ENCODE measurements at places on chromosomes 16 and 17.

GRCh38 chr17:55273579-55274354 is 9.0 kb downstream of the HLF start:
- DNase-seq = no peak

- DNase-seq = no peak
Measured at GRCh38 chr16:53282328-53282727, 151.9 kb upstream of the RBL2 start.

GRCh38 chr17:54029986-54030385 is 207.3 kb downstream of the KIF2B start:
- DNase-seq = no peak

GRCh38 chr16:3060339-3061127 is 4.9 kb upstream of the IL32 start:
- peak; percentile 85 for DNase-seq

- no peak for DNase-seq
Measured at GRCh38 chr16:51113236-51114125, 37.6 kb downstream of the SALL1 start.

DNA sequence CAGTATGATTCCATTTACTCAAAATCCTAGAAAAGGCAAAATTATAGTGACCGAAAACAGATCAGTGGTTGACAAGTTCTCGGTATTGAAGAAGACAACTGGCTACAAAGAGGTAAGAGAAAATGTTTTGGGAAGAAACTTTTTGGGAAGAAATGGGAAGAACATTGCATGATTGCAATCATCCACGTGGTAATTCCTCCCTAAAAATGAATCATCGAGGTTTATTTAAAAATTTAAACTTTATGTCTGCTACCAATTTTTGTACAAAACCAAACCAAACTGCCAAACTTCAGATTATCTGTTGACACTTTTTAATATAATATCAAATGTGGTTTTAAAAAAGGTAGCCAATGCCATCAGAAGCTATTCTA is 8.1 kb downstream of the SMURF2 start:
- no peak for DNase-seq

DNA sequence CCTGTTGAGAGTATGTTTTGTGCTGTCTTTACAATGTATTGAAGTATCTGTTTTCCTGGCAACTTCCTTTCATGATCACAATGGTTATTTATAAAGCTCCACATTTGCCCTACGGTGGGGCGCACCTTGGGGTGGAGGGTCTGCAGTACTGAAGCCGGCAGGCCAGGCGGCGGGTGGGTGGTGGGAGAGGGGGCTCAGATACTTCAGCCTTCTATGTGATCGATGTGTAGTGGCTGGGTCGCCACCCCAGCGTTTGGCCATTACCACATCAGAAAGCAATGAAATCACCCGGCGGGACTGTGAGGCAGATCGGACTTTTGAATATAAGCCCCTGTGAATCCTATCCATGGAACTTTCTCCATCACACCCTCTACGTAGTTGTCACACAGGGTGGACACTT is 196.6 kb downstream of the FOXL1 start:
- no peak for DNase-seq

- no peak for DNase-seq
Measured at GRCh38 chr17:68133346-68134045, 98.0 kb downstream of the KPNA2 start.

DNA sequence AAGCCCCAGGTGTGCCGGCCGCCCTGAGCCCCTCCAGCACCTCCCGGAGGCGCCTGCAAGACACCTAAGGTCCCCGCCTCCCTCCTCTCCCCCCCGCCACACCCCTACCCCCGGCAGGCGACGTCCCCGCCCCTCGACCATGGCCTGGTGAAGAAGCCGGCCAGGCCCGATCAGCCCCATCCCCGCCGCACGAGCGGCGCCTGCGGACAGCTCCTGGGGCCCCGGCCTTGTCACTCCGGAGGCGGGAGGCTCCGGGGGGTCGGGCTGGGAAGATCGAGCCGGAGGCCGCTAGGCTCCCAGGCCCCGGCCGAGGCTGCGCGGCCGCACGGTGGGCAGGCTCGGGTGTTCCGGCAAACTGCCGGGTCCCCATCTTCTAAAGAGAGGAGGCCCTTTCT is 405 bp upstream of the ACE start:
- DNase-seq = peak; percentile 47

DNA sequence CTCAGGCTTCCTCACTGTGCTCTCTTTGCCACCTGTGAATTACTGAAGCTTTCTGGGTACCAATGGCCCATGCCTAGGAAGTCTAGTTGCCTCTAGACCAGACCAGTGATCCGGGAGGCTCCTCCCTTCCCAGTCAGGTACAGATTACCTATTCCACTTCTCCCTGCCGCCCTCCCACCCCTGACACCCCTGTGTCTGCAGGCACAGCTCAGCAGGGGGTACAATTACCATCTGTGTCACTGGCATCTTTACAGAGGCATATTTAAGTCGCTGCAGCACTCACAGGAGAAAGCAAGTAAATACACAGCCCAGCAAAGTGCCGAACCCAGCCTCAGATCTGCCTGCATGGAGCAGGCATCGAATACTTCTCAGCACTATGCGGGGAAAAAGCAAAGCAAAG is 5.3 kb upstream of the WSCD1 start:
- no peak for DNase-seq

DNA sequence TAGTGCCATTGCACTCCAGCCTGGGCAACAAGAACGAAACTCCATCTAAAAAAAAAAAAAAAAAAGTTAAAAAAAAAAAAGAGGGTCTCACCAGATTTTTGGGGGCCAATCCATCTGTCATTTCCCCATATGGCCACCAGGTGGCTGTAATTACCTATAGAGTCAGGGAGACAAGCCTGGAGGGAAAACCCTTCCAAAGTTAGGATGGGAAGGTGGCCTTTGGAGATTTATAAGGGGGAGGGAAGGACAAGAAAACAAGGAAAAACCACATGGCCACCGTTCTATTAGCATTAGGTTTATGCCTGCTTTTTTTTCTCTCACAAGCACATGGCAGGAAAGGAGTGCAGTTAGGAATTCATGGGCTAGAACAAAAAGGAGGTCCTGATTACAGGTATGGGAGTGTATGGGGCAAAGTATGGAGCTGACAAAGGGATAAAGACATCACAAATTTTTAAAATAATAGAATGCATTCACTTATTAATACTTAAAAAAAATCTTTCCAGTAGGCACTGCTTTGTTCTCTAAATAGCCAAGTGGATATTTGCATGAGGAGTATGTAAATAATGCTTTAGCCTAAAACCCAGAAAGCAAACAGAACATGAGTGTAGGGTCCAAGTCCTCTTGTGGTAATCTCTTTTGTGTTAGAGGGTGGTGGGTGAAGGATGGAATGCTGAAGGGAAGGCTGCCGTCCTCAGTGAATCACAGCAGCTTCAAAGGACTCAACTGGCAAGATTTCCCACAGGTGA is 5.1 kb downstream of the CYB5D1 start:
- DNase-seq = peak; percentile 61

DNA sequence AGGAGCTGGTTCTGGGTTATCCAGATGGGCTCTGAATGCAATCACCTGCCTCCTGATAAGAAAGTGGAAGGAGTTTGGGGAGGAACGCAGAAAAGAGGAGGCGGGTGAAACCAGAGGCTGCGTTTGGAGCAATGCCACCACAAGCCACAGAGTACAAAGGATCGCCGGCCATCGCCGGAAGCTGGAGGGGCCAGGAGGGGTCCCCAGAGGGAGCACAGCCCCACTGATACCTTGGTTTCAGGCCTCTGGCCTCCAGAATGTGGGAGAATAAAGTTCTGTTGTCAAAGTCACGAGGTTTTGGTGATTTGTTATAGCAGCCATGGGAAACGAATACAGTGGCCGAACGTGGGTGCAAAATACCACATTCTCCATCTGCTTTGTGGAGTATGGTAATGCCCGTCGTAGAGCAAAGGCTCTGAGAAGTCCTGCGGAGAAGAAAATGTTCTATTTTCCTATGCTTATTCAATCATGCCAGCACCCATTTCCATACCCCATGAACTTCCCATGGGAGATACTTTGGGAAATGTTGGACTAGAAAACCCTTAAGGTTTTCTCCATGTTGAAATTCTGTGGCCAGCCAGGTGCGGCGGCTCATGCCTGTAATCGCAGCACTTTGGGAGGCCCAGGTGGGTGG is 51.4 kb downstream of the ZDHHC7 start:
- no peak for DNase-seq

GRCh38 chr17:2151358-2152033 is 96.6 kb downstream of the HIC1 start:
- no peak for DNase-seq

- no peak for DNase-seq
Measured at GRCh38 chr16:57016301-57016700, 26.9 kb downstream of the NLRC5 start.

GRCh38 chr17:82439194-82439828 is 11.2 kb downstream of the CYBC1 start:
- no peak for DNase-seq

GRCh38 chr16:12600536-12601256 is 203.0 kb downstream of the CPPED1 start:
- DNase-seq = no peak

- DNase-seq = no peak
Measured at GRCh38 chr17:61221181-61221580, 178.5 kb upstream of the TBX2 start.

- no peak for DNase-seq
Measured at GRCh38 chr16:3637371-3637923, 17.0 kb upstream of the DNASE1 start.

- no peak for DNase-seq
Measured at GRCh38 chr16:81537721-81538561, 93.3 kb downstream of the CMIP start.

- no peak for DNase-seq
Measured at GRCh38 chr16:89801800-89802199, 14.6 kb downstream of the FANCA start.

- no peak for DNase-seq
Measured at GRCh38 chr16:55515111-55515510, 6.2 kb downstream of the LPCAT2 start.

DNA sequence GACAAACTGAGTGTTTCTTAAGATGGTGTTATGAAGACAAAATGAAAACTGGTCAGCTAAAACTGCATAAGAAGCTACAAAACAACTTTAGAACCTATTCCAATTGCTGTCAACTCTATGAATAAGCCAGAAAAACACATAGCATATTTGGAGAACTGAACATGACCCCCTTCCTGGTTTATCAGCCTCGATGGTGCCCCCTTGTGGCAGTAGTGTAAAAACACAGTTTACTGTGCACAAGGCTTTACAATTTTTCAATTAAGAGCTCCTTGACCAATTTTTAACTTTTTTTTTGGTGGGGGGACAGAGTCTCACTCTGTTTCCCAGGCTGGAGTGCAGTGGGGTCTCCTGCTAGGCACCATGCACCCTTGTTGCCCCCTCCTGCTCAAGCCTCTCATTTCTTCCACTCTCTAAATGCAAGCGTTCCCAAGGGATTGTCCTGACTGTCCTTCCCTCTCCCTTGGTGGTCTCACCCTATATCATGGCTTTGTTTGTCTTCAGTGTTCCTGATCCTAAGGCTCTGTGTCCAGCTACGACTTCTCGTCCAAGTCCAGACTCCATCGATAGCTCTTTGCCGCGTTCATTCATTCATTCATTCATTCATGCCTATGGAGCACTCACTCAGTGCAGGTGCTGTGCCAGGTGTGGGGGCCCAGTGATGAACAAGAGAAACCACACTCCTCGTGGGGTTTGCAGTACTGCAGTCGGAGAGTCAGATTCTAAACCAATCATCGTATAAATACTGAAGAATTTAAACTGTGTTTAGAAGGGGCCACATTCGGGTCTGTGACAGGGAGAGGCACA is 7.5 kb downstream of the EIF1 start:
- peak; percentile 91 for DNase-seq

- DNase-seq = peak; percentile 4
Measured at GRCh38 chr16:6157806-6158205, 1060.2 kb upstream of the EEF2KMT start.

DNA sequence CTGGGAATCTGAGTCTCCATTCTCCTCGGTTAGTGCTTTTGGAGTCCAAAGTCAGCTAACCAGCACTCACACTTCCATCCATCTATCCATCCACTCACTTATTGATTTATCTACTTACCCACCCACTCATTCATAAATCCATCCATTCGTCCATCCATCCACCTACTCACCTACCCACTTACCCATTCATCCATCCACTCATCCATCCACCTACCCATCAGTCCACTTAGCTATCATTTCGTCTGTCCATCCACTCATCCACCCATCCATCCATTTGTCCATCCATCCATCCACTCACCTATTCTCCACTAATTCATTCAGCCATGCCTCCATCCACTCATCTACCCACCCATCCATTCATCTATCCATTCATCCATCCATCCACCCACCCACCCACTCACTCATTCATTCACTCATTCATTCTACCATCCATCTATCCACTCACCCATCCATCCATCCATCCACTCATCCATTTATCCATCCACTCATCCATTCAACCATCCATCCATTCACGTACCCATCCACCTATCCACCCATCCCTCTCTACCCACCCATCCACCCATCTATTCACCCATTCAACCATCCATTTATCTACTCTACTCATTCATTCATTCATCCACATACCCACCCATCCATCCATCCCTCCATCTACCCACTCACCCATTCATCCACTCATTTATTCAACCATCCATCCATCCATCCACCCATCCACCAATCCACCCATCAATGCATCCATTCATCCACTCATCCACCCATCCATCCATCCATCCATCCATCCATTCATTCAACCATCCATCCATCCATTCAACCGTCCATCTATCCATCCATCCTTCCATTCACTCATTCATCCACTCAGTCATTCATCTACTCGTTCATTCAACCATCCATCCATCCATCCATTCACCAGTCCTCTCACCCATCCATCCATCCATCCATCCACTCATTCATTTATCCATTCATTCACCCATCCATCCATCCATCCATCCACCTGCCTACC is 26.1 kb downstream of the NLRC3 start:
- DNase-seq = no peak

- no peak for DNase-seq
Measured at GRCh38 chr16:11835309-11835708, 16.0 kb downstream of the RSL1D1 start.

GRCh38 chr17:74351552-74352210 is 10.0 kb downstream of the BTBD17 start:
- DNase-seq = no peak

- DNase-seq = no peak
Measured at GRCh38 chr16:16075488-16076422, 126.3 kb downstream of the ABCC1 start.

GRCh38 chr17:18038149-18038850 is 668 bp downstream of the ATPAF2 start:
- no peak for DNase-seq

DNA sequence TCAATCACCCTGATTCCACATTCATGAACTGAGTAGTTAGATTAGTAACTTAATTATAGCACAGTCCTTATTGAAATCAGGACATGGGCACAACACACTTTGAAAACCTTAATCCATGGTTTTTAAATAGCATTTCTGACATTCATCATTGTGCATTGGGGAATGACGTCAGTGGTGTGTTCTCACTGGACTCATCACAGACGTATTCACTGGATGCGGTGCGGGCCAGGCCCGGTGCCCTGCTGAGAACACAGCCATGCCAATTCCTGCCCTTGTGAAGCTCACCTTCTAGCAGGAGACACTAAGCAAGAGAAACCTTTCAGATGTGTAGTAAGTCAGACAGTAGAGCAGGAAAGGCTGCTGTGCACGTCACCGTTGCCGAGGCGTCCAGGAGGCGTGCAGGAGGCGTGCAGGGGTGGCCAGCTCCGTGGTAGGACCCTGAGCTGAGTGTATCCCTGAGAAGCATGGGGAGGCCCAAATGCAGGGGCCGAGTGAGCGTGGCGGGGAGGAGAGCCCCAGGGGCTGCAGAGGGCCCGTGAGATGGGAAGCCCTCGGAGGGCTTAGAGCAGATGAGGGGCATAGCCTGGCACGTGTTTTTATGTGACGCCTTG is 12.9 kb downstream of the BANP start:
- DNase-seq = no peak
